ENCODE measurements at places on chromosomes 3 and 15.

DNA sequence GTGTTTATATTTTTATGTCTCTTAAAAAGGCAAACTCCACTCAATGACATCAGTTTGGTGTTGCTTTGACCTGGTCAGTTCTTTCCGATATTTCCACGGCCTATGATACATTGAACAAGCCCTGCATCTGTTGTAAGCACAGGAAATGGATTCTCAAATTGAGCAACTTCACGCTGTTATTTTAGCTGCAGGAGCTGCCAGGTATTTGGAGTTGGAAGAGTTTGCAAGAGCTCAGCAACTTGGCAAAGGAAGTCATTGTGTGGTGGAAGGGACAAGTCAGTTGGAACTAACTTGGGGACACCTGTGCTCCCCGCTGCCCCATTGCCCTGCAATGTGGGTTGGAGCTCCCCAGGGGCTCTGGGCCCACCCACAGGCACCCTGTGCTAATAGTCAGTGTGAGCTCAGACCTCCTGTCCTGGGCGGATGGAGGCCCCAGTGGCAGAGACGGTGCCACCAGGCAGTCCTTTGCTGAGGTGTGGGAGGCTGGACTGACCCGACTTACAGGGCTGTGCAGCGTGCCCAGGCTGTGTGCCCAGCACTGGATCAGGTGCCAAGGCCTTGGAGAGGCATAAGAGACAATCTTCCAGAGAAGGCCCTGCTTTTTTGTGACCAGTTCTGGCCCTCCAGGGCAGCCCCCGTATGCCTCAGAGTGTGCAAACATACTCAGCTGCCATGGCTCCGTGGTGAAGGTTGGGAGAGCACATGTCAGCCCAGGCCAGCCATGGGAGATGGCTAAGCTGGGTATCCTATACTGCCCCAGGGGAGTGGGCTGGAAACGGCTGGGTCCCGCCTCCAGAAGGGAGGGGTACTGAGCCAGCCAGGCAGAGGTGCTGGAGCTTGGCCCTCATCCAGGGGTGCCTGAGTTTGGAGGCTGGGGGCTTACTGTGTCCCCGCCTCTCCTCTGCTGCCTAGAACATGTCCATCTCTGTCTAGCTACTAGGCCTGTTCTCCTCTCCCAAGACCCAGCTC is 43.5 kb downstream of the KY start:
- no peak for DNase-seq

DNA sequence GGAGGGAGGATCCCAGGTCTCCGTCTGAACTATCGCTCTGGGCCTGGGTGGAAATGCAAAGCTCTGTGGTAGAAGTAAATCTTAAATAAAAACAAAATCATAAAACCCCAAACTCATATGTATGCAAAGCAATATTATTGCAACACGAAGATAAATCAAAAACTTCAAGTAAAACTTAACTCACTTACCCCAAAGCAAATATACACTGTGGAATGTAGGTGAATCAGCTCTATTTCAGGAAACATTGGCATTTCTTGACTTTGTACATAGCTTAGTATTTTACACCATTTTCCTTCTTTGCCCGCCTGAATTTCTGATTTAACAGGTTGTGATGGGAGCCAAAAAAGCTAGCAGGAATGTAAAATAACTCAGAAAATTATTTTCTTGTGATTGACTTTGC is 126.2 kb downstream of the TPRG1 start:
- no peak for DNase-seq

DNA sequence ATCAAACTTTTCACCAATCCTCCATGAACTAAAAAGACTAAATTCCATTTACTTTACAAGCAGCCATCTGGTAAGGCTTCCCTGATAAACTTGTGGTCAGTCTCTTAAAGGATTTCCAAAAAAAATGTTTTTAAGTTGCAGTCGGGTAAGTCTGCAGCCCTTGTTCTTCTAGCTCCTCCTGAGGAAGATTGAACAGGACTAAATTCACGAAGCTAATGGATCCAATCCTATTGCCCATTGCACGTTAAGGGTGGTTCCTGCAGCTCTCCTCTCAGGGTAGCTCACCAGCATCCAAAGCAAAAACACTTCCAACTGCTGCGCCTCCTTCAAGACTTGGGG is 2.8 kb downstream of the HES1 start:
- DNase-seq = no peak

- no peak for DNase-seq
These were observed 56.8 kb upstream of the CHD2 start for GRCh38 chr15:92843326-92843725.

GRCh38 chr3:31288641-31289100 is 244.1 kb upstream of the STT3B start:
- no peak for DNase-seq

DNA sequence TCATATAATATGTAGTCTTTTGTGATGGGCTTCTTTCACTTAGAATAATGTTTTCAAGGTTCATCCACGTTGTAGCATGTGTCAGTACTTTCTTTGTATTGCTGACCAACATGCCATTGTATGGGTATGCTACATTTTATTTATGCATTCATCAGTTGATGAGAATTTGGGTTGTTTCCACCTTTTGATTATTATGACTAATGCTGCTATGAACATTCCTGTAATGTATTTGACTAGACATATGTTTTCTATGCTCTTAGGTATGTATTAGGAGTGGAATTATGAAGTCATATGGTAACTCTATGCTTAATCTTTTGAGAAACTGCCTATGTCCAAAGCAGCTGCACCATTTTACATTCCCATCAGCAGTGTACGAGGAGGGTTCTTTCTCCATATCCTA is 3.2 kb upstream of the PODXL2 start:
- DNase-seq = no peak
